ENCODE measurements at places on chromosomes 1 and 21.

DNA sequence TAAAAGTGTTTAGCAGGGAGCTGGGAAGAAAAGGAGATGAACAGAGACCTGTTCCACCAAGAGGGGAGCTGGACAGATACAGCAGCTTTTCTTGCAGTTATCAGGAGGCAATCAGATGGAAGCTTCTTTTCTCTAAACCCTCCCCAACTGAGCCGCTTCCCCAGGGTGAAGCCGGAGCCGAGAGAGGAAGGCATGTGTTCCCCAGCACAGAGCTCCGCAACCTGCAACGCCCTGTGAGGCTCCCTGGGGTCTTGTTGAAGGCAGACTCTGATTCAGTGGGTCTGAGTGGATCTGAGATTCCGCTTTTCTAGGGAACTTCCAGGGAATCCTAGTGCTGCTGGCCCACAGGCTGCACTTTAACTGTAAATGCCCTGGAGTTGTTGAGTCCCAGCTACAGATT, 139.1 kb upstream of the COA6 start:
- no peak for DNase-seq

DNA sequence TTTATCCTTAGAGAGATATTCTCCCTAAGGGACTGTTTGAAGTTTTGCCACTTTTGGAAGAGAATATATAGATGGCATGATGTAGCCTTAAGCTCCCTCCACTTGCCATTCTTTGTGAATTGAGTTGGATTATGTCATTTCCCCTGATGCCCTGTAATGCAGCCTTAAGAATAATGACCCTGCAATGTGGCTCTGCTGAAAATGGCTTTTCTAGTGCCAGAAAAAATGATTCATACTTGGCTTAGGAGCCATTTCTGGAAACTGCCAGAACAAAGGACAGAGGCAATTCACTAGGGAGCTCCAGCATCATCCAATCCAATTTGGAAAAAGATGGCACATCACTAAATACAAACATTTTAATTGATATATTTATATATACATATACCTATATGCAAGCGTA, 265.3 kb downstream of the SPATA17 start:
- DNase-seq, result no peak

GRCh38 chr1:64675718-64676345, 69.0 kb upstream of the RAVER2 start:
- DNase-seq, result peak; percentile 12

DNA sequence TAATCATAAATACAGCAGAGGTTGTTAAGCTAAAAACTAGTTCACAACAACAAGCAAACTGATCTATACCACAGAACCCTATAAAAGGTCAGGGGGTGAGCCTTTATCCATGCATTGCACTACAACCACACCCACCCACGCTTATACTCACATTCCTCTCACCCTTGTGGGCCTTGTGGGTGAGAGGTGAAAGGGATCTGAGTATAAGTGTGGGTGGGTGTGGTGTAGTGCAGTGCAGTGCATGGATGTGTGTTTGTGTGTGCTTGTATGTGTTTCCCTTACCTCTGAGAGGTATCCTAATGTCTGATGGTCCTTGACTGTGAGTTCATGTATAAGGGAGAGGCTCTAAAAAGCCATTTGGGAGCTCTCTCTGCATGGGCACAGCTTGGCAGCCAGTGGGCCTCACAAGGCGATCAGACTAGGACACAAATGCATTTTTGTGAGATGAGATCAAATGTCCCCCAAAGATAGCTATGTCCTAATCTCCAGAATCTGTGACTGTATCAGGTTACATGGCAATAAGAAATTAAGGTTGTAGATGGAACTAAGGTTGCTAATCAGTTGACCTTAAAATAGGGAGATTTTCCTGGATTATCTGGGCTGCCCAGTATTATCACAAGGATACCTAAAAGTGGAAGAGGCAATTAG, 95.5 kb upstream of the DPT start:
- DNase-seq, result no peak

DNA sequence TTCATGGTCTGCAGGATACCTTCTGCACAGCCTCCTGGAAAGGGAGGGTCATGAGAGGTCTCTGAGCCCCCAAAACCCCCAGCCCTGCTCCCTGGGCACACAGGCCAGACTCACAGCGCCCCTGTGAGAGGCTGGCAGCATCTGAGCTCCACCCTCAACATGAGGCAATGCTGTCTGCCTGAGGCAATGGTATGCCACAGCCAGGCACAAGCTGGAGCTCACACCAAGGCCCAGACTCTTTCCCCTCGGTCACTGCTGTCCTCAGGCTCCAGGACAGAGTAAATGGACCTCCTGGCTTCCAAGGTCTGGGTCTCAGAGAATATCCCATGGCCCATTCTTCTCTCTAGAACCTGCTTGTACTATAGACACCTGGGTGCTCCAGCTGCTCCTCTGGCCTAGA, 17.2 kb downstream of the MEF2D start:
- DNase-seq, result no peak

DNA sequence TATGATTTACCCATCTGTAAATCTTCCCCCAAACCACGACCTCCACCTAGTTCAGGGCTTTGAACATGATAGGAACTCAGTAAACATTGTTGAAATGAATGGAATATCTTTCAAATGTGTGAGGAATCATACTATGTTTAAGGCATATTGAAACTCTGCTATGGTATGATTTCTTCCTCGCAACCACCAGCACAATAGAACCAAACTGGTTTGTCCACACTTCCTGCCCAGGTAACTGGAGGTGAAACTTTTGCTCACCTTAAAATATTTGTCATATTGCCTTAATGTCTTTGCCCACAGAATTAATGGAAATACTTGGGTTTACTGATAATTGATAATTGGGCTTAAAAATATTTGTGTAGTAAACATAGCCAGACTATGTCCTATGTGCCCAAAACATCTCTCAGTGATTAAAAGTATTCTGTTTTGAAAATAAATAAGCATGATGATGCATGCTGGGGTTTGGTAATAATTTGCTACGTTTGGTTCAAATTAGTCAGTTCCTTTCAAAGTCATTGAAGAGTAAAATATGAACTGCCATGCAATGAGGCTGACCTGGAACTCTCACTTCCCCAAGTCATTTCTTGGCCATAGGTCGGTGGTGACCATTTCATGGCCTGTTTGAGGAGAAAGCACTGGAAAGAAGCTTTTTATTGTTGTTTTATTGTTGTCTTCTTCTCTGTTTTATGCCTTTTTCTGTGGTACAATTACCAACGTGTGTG, 73.3 kb downstream of the TNFSF18 start:
- DNase-seq, result no peak

GRCh38 chr1:62613890-62614289, 16.6 kb downstream of the ANGPTL3 start:
- DNase-seq, result no peak

GRCh38 chr1:61935516-61935915, 193.2 kb downstream of the PATJ start:
- DNase-seq, result no peak

DNA sequence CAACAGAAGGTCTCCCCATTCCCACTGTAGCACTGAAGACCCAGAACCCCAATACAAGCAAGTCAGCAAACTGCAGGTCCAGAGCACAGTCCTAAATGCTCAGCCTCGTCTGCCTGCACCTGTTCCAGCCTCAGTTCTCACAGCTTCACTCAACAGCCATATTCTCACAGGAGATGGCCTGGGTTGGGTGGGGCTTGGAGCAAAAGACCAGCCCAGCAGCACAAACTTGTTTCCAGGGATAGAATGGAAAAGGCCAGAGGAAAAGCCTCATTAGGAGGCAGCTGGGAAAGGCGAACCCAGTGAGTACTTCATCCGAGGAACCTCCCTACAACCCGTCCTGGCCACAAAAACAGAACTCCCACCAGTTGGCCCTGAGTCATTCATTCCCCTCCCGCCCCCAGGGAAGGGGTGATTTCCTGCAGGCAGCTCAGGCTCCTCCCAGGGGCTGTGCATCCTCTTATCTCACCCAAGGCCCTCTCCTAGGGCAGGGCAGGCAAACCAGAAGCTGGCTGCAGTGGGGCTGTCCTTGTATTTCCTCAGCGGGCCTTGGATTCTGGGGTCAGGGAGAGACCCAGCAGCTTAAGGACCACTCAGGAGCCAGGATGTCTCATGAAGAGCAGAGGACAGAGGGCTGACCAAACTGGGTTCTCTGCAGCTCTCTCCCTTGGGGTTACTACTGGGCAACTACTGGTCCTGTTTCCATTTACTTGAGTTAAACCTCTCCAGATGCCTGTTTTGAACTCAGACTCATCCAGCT, 7.4 kb upstream of the MPL start:
- DNase-seq, result no peak

GRCh38 chr1:184630679-184631060, 124.0 kb downstream of the EDEM3 start:
- no peak for DNase-seq

DNA sequence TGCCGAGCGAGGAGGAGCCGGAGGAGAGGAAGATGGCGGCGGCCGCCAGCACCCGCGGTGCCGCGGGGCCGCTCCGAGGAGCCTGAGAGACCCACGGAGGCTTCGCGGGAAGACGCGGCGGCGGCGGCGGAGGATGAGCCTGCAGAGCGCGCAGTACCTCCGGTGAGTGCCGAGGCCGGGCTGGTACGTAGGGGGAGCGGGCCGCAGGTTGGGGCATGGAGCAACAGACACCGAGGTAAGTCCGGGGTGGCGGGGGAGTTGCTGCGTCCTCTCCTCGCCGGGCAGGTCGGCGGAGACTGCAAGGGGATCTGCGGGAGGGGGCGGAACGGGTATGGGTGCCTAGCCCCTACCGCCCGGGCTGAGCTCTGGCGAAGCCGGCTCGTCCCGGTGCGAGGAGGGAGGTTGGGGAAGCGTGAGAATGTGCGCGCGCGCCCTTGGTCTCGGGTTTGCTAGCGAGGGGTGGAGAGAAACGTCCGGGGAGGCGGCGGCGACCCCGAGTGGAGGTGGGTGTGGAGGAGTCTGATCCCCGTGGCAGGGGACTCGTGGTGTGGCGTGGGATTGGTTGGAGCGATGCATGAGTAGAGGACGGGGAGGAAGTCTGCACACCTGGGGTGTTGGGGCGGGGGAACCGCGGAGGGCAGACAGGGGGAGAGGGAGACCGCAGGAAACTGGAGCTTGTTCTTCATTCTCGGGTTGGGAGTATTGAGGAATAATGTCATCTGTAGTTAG, at the start of gene SMG7:
SMG7 (plus strand) TSS at position 12 of the 729 bp plus-strand sequence; CDS start at position 134, 122 bp downstream.
- peak; percentile 57 for DNase-seq

GRCh38 chr1:30199563-30199962, 523.8 kb downstream of the MATN1 start:
- no peak for DNase-seq

GRCh38 chr21:28100366-28100765, 892.3 kb downstream of the LTN1 start:
- no peak for DNase-seq

DNA sequence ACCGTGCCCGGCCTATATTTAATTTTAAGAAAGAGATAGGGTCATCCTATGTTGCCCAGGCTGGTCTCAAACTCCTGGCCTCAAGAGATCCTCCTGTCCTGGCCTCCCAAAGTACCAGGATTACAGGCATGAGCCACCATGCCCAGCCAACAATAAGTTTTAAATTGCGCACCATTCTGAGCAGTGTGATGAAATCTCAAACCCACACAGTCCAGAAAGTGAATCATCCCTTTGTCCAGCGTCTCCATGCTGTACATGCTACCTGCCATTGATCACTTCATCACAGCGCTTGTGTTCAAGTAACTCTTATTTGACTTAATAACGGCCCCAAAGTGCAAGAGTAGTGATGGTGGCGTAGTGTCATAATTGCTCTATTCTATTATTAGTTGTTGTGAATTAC, 75.4 kb downstream of the APP start:
- no peak for DNase-seq

DNA sequence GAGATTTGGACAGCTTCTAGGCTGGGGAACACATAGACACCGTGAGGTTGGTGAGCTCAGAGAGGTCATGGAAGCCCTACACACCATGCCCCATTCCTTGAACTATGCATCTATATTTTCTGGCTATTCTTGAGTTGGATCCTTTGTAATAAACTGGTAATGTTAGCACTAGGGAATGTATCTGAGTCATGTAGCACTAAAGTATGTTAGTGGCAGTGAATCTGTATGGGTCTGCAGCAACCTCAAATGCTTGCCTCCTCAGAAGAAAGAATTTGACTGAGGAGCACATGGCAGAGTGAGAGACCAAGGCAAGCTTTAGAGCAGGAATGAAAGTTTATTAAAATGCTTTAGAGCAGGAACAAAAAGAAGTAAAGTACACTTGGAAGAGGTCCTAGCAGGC, 43.7 kb upstream of the LRRC7 start:
- DNase-seq, result no peak

GRCh38 chr1:17120481-17120877, 1.2 kb upstream of the PADI2 start:
- no peak for DNase-seq

DNA sequence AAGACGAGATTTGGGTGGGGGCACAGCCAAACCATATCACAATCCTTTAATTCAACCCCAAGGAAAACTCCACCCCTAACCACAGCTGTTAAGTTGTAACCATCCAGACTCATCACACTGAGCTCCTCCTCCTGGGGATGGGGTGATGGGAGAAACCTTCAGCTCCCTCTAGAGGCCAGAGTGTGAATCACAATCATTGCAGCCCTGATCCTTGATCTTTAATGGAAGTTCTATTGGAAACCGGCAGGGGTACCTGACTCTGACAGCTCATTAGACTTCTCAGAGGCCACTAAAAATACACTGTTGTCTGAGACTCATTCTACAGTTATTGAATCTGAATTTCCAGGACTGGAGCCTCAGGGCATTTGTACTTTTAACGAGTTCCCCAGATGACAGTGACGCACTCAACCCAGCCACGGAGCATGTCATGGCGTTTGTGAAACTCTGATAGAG, 127.2 kb downstream of the IGSF21 start:
- DNase-seq, result no peak

DNA sequence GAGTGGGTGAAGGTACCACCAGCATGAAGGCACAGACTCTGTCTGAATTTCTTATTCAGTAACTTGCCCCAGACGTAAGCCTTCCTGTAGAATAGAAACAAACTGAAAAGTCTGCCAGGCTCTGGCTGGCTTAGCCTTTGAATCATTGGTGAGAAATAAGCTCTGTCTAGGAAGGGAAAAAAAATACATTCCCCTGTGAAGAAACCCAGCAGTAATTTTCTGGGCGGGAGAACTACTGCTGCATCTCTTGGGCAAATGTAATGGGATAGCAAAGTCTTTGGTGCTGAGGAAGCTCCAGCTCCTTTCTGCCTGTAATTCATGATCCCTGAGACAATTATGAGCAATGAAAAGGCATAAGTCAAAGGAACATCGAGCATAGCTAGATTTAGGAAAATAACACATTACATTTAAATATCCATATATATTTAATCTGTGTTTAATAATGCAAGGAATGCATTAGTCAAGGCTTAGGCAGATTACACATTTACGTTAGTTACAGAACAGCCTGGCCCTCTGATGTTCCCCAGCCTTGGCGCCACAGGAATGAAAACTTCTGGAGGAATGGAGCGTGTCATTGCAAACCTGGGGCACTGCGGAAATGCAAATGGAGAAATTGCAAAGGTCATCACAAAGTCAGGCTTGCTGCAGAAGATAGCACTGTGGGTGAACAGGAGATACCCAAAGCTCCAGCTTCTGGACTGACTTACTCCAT, 216.3 kb upstream of the CAMK1G start:
- DNase-seq, result no peak

Data from CD4-positive, alpha-beta T cell treated with Interleukin-12 subunit alpha and Interleukin-12 subunit beta, for 1 hour (primary cell).